Mucosa of gallbladder (tissue), 1 donor: ENCODE measurements at places on chromosomes 1 and 21. TPM values are rescaled to one million over a fixed set of nuclear protein-coding genes. Genes with fewer than 3 reads are reported as not detected.

PCBP3 gene
- total RNA-seq = 2.1 TPM

ZBTB7B gene
- total RNA-seq = 122 TPM

WNT9A gene
- 2.2 TPM for total RNA-seq

S100A7A gene
- not detected for total RNA-seq

ATP6V1G3 gene
- total RNA-seq = not detected

GRCh38 chr1:81803431-81804110 is 2.8 kb downstream of the ADGRL2 start:
- no peak for DNase-seq

DNA sequence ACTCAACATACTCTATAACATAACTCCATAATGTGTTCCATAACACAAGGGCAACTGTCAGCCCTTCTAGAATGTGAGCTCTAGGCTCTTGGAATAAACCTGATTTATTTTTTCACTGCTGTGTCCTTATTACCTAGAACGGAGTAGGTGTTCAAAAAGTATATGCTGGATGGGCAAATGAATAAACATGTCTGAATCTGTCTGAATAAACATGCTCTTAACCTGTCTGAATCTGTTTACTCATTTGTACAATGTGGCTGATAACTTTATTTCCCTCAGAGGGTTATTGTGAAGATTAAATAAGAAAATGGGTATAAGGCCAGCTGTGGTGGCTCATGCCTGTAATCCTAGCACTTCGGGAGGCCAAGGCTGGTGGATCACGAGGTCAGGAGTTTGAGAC is 42.3 kb downstream of the AZIN2 start:
- no peak for DNase-seq

- DNase-seq = no peak
Observed at GRCh38 chr21:43364851-43365424, 62.0 kb downstream of the SIK1 start.

DNA sequence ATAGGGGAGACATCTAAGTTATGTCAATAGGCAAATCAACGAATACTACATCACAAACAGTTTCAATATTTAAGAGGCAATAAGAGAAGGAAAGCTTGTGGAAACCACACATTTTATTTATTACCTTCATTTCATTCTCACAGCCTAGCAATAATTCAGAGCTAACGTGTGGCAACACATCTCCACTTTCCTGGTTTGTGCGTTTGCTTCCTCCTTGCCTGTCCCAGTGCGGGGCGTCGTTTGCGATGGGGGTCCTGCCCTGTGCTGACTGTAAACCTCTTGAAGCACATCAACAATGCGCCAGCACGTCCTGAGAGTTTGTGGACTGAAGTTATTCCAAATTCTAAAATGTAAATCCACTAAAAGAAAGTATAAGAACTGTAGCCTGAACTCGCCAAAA is 14.4 kb upstream of the VPS26C start:
- no peak for DNase-seq

GRCh38 chr21:42766739-42767560 is 112.4 kb downstream of the WDR4 start:
- DNase-seq = no peak

GRCh38 chr1:30153743-30154449 is 569.5 kb downstream of the MATN1 start:
- DNase-seq = no peak

DNA sequence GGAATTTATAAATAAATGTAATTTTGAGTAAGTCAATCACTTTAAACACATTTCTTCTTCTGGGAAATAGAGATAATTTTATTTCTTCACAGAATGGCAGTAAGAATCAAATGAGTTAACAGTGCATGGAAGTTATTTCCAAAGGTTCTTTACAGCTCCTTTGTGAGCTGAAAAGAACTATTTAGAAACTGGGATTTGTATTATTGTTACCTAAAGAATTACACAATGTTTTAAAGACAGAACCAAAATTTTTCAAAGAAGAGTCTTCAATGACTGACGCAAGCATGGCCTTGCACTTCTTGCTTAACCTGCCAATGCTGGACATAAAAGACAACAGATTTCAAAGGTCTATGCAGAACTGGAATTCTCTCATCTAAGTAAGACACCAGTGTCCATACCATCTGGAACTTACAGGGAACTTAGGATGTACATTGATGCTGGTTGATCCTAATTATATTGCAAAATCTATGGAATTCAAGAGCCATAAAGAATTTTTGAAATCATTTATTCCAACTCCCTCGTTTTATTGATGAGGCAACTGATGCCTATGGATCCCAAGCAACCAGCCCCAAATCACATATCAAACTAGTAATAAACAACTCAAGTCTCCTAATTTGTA is 2.7 kb downstream of the COLGALT2 start:
- no peak for DNase-seq

GRCh38 chr1:119483441-119484200 is 23.4 kb upstream of the HSD3B1 start:
- no peak for DNase-seq

GRCh38 chr21:42855171-42855936 is 24.0 kb downstream of the WDR4 start:
- DNase-seq = no peak

DNA sequence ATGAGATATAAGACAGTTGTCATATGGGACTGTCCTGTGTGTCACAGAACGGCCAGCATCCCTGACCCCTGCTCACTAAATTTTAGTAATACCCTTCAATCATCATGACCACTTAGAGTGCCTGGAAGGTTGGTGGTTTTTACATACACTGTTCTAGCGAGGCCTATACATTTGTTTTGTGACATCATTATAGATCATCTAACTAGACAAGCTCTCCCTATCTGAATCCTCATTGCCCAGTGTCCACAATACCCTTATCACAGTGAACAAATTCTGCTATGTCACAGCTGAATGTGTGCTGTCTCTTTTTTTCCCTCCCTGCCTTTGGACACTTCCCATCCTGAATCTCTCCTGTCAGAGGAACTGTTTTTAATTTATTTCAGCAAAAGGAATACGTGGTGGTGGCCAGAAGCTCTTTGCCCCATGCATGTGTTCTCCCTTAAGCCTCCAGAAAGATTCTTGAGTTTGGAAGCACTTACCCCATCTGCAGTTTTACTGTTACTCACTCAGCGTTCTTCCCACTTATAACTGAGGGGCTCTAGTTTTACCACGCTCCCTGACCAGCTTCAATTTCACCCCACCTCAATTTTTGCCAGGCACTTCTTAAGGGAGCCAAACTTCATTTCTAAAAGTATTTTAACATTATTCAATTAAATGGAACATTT is 70.3 kb downstream of the OLFML2B start:
- no peak for DNase-seq

DNA sequence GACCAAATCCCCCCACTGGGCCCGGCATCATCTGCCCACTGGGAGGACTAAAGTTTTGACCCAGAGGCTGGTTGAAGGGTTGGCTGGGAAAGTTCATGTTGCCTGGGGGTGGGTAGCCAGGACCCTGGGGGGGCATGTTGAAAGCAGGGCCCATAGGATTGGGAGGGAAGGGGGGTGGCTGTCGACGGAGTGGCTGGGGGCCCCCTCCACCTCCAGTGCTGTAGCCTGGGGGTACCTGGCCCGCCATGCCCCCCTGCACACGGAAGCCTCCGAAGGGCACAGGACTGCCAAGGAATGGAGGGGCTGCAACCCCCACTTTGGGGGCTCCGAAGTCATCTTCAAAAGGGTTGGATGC is 2.2 kb downstream of the PYGO2 start:
- no peak for DNase-seq

DNA sequence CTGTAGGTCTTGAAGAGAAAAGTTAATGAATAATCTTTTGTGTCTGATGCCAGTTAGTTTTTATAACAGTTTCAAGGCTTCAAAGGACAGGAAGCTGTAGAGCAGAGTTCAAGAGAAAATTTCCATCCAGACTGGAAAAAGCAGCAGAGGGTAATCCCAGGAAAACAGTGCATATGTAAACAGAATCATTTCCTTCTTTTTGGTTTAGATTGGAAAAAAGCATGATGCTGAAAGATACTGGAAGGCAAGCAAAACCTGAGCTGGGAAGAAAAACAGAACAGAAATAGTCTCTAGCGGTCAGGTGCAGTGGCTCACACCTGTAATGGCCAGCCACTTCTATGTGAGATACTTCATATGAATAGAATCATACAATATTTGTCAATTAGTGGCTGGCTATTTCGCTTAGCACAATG is 71.9 kb downstream of the ZSWIM5 start:
- DNase-seq = no peak

- no peak for DNase-seq
Observed at GRCh38 chr1:187096689-187097088, 267.9 kb downstream of the PLA2G4A start.

GRCh38 chr1:20875198-20875973 is 88.3 kb upstream of the HP1BP3 start:
- DNase-seq = no peak
